ENCODE measurements at places on chromosomes 6 and 20.
A peak's percentile ranks its signal among the peaks of the same experiment; 100 is the strongest.

- DNase-seq: no peak
Measured at GRCh38 chr6:88208726-88209125, 42.6 kb upstream of the CNR1 start.

DNA sequence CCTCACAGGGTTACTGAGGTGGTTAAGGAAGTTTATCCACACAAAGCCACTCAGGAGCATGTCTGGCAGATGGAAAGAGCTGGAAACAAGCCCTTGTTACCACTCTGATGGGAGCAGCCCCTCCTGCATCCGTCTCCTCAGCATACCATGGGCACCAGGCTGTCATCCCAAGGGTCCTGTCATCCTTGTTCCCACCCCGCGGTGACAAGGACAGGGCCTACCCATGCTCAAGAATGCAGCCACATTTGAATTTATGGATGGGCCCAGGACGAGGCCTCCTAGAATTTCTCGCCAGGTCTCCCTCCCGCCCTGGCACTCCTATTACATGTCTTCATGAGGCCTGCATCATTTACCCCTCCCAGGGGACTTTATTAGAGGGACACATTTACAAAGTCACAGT is 60.0 kb downstream of the NPEPL1 start:
- no peak for DNase-seq

- peak; percentile 20 for DNase-seq
Measured at GRCh38 chr20:53707371-53708055, 113.9 kb upstream of the ZNF217 start.

DNA sequence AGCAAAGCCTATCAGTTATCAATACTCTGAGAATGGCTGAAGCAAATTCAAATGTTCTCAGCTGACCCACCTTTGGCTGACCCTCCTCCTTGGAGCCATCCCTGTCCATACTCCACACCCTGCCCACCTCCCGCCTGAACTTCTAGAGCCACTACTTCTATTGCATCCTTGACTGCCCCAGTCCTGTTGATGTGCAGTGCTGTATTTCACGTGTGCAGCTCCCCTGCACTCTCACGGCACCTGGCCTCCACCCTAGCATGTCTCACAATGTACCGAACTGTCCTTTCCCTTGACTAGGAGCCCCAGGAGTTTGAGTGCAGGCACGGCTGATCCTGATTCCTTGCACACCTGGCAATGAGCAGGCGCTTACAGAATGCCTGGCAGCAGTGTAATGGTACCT is 7.0 kb downstream of the CPXM1 start:
- no peak for DNase-seq

- no peak for DNase-seq
Measured at GRCh38 chr20:43386878-43387277, 70.8 kb upstream of the SRSF6 start.

DNA sequence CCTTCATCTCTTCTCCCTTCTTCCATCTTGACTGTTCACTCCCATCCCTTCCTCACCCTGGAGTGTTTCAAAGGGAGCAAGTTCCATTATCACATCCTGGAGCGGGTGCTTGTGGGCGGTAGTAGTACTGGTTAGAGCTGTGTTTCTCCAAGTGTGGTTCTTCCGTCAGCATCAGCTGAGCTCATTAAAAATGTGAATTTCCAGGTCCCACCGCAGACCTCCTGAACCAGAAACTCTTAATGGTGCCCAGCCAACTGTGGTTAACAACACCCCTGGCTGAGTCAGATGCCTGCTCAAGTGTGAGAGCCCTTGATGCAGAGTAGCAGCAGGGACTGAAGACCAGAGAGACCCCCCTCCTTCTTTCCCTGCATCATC is 24.4 kb downstream of the ANGPT4 start:
- no peak for DNase-seq

DNA sequence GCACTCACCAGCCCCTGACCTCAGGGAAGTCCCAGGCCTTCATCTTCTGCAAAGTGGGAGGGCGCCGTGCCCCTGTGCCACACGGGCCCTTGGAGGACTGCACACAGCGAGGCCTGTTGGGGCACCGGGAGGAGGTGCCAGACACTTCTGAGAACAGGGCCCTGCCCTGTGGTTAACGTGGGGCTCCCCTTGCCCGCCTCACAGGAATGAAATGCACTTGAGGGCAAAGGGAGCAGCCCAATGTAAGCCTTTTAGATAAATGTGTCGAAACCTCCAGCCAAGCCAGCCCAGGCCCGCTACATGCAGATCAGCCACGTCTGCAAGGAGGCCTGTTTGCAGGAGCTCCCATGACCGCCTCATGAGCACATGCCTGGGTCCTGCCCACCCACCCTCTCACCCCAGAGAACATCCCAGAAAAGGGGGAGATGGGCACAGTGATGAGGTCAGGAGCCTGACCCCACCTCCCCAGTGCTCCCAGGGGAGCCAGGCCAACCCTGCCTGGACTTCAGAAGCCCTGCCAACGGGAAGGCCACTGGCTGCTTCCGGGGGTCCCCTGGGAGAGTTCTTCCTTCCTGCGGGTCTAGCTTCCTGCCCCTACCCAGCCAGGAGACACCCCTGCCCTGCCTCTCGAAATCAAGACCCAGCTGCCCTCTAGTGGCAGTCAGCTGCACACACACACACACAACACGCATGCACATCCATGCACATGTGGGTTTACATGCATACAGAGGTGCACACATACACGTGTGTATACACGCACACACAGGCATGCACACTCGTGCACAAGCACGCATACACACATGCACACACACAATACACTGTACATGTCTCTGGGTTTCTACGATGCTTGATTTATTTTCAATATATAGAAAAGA is 178.7 kb downstream of the TAF4 start:
- peak; percentile 38 for DNase-seq

GRCh38 chr6:135002974-135003703 is 51.5 kb downstream of the HBS1L start:
- no peak for DNase-seq

- DNase-seq: no peak
Measured at GRCh38 chr6:160301339-160301738, 42.7 kb upstream of the SLC22A2 start.

DNA sequence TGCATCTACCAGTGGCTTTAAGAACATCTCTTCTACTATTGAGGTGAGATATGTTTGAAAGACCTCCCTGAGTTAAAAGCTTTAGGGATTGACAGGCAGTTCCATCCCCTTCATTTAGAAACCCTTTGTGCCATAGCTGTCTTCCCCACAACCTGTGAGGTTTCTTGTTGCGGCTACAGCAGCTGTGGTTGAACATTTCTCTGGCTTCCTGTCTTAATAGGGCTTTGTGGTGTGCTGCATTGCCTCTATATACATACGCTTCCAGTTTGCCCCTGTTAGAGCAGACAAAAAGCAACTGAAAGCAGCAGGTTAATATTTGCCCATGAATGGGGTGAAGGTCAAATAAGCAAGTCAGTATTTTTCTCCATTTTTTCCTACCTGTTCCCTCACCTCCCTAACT is 210.2 kb downstream of the TMEM200A start:
- DNase-seq: no peak

GRCh38 chr6:835476-836160 is 142.7 kb upstream of the EXOC2 start:
- DNase-seq: no peak

GRCh38 chr6:38861926-38862401 is 146.9 kb downstream of the DNAH8 start:
- DNase-seq: no peak

GRCh38 chr6:44496665-44497369 is 109.3 kb downstream of the CDC5L start:
- DNase-seq: no peak

- DNase-seq: no peak
Measured at GRCh38 chr6:131931063-131931750, 20.0 kb downstream of the CCN2 start.

- no peak for DNase-seq
Measured at GRCh38 chr6:148878683-148879082, 131.9 kb downstream of the UST start.

DNA sequence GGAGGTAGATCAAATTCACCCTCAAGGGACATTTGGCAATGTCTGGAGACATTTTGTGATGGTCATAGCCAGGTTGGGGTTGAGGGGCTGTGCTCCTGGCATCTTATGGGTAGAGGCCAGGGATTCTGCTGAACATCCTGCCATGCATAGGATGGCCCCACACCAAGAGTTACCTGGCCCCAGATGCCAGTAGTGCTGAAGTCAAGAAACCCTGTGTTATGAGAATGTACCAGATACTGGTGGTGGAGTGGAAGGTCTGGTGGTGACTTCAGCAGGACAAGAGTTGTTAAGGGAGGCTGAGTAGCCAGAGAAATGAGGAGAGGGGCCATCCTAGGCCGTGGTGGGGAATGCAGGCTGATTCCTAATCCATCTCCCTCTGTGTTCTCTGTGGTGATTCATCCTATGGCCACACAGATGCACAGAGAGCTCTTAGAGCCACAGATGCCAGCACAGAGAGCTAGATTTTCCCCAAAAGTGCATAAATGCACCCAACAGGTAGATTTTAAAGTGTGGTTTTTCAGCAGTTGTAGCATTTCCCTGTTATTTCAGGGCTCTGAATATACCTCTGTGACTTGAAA is 43.6 kb downstream of the CDYL start:
- no peak for DNase-seq

- DNase-seq: peak; percentile 31
Measured at GRCh38 chr20:5674176-5674660, 76.0 kb upstream of the SHLD1 start.

DNA sequence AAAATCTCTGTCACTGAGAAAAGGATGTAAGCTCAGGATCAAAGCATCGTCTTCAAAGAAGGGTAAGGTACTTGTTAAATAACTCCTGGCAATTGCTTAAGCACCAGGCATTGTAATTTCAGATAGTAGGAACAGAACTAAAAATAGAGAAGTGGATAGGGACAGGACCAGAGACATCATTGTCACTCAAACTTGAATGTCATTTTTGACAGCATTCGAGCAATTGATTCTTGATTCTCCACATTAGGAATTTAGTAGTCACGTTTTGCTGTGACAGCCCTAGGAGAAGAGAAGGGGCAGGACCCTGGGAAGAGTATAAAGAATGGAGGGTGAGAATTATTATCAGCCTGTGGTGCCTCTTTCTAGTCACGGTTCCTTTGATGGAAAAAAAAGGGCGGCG is 50.1 kb upstream of the BACH2 start:
- no peak for DNase-seq

DNA sequence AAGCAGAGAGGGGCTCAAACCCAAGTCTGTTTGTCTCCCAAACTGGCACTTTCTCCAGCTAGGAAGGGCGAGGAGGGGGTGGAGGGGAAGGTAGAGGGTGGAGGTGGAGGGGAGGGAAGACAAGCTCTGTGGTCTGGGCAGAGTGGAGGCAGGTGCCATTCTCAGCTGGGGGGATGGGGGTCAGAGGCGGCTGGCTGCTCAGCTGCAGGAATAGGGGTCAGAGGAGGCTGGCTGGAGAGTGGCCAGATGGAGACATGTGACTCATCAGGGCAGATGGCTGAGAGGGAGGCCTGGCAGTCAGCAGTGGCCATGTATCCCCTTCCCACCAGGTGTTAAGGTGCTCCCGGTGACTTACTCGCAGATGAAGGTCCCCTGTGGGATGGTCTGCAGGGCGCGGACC is 3.5 kb upstream of the SLC44A4 start:
- no peak for DNase-seq

DNA sequence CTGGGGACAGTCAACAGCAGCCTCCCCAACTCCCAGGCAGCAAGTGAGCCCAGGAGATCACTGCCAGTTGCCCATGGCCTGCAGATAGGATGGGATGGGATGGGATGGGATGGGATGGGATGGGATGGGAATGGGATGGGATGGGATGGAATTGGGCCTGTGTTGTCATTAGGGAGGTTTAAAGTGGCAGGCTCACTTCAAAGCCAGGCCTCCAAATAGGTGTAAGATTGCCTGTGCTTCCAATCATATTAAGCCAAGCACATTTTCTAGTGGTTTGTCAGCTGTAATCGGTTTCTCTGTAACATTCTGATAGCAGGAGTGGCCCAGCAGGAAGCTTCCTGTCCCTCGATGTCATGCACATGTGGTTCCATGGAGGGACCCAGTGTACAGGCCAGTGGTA is 82.7 kb upstream of the NXT1 start:
- no peak for DNase-seq

- DNase-seq: no peak
Measured at GRCh38 chr6:56709650-56710049, 67.0 kb upstream of the DST start.

DNA sequence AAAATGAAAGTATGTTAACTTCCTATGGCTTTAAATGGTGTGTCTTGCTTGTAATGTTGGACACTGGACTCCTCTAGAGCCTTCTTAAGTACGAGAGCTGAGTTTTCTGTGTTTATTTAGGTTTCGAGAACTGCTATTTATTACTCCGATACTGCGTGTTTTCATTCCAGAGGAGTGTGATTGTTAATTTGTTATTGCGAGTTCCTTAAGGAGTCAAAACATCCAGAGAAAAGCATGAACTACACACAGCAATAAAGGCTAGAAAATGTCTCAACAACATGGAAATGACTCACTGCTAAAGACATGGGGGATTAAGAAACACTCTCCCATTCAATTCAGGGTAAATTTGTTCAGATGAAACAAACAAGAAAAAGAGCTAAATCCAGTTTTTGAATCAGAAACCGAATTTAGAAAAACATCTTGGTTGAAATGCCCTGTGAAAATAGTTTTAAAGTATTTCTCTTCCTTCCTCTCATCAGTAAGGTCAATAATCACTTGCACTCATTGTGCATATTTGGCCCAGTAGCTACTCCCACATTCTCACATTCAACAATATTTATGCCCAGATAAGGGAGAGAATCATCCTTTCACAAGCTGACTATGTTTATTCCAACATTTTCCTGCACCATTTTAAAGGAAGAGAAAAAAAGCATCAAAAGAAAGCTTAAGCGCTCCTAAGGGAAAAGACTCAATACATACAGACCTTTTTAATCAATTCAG is 36.0 kb downstream of the ATXN1 start:
- DNase-seq: no peak

- DNase-seq: no peak
Measured at GRCh38 chr20:17511401-17511800, 19.8 kb downstream of the BFSP1 start.

- DNase-seq: no peak
Measured at GRCh38 chr6:24440897-24441598, 38.3 kb downstream of the MRS2 start.

- no peak for DNase-seq
Measured at GRCh38 chr6:113095841-113096240, 748.7 kb downstream of the RFPL4B start.

GRCh38 chr6:142489722-142490610 is 188.2 kb downstream of the ADGRG6 start:
- no peak for DNase-seq

GRCh38 chr6:4336778-4337442 is 201.5 kb upstream of the ECI2 start:
- DNase-seq: no peak

- DNase-seq: no peak
Measured at GRCh38 chr6:72286911-72287311, 335.0 kb upstream of the KCNQ5 start.

GRCh38 chr6:150876598-150876997 is 11.1 kb downstream of the MTHFD1L start:
- no peak for DNase-seq

DNA sequence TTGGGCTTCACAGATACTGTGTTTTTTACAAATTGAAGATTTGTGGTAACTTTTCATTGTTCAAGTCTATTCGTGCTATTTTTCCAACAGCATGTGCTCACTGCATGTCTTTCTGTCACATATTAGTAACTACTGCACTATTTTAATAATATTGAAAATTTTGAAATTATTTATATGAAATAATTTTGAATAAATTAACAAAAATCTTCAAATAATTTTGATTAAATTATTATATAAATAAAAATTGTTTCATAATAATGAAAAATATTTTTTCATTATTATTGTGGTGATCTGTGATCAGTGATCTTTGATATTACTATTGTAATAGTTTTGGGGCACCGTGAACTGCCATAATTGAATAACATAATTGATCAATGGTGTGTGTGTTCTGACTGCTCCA is 204.1 kb downstream of the OGFRL1 start:
- DNase-seq: no peak

Measured in globus pallidus (tissue), 1 donor.